Natural killer cell treated with Interleukin-12 subunit alpha and Interleukin-12 subunit beta and Interleukin-15 and Interleukin-18, amount 100 ng/mL, for 72 hours (primary cell): ENCODE measurements at places on chromosomes 12 and 14. TPM values are rescaled to one million over a fixed set of nuclear protein-coding genes. Genes with fewer than 3 reads are reported as not detected.

GRCh38 chr12:2574355-2574935 lies 220.3 kb upstream of the FKBP4 start:
- no peak for DNase-seq

DNA sequence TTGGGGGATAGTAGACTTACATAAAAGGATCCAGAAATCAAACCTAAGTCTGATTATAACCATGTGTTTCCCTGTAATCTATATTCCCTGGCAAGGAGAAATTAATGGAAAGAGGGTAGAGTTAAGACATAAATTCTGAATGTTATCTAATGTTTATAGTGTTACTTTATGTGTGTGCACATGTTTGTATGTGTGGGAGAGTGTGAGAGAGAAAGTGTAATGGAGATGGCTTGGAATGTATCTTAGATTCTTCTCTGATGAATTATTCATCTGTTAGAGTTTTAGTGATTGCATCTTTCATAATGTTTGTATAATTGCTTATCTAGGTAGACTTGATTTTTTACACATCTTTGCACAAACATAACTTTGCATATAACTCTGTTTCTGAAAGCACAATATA lies 490.9 kb downstream of the FLRT2 start:
- no peak for DNase-seq

DNA sequence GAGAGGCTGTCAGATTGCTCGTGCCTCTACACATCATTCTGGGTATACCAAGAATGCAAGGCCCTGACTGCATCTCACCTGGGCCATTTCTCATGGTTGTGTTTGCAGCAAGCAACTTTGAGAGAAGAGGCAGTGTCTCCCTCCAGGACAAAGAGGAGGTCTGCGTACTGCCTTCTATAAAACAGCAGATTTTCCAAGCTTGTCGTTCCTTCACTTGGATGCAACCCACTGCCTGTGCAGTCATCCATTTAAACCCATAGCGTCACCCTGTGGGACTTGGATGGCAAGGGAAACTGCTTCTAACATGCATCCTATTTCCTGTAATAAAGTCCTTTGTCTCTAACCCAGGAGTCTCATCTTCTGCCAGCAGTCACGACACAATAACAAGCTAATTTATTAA lies 1.3 kb downstream of the POMT2 start:
- DNase-seq: no peak

DNA sequence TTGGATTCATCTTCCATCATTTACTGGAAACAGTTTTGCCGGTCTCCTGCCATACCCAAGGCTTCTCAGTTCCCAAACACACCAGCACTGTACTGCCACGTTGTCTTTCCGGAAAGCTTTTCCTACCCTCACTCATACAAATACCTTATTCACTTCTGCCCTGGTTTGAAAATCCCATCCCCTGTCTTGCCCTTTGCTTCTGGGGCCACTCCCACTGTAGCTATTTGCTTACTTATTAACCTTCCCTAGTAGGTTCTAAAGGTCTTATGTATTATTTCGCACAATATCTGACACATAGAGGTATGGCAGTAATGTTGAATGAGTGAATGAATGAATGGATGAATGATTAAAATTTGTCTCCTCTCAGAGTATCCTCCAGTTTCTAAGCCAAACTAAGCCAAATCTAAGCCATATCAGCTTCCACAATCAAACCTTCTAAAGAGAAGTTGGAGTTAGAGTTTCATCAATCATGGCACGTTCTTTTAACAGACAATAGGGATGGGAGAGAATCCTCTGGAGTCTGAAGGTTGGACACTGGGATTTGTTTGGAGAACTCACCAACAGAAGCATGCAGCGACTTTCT lies 18.6 kb downstream of the TSPAN8 start:
- no peak for DNase-seq

FBXO21 gene
- total RNA-seq: 30.4 TPM
